ENCODE measurements at places on chromosomes 1 and 21. TPM values are rescaled to one million over a fixed set of nuclear protein-coding genes. Genes with fewer than 3 reads are reported as not detected.

- DNase-seq, result peak; percentile 39
These were observed 22.8 kb upstream of the RNU1-4 start for GRCh38 chr1:16717336-16718098.

DNA sequence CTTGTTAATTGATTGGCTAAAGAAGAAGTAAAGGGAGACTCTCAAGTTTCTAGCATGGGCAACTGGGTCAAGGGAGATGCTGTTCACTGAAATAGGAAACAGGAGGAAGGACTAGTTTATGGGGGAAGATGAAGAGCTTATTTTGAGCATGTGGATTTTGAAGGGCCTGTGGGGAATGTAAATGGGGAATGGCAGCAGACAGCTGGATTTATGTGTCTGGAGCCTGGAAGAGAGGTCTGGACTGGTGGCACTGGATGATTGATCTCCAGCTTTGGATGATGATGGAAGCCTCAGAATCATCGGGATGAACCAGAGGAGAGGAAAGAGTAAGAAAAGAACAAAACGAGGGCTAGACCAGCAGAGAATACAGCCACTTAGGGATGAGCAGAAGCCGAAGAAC is 54.9 kb upstream of the ENAH start:
- DNase-seq, result no peak

DNA sequence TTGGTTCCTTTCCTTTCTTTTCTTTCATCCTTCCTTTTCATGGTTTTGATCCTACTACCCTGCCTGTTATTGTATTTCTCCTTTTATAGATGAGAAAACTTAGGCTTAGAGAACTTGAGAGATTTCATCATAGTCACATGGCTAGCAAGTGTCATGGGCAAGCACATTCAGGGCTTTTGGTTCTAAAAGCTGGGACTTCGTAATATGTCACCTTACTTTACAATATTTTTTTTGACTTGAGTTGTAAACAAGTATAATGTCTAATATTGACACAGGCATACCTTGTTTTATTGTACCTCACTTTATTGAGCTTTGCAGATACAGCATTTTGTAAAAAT is 70.7 kb downstream of the MTR start:
- DNase-seq, result no peak

DNA sequence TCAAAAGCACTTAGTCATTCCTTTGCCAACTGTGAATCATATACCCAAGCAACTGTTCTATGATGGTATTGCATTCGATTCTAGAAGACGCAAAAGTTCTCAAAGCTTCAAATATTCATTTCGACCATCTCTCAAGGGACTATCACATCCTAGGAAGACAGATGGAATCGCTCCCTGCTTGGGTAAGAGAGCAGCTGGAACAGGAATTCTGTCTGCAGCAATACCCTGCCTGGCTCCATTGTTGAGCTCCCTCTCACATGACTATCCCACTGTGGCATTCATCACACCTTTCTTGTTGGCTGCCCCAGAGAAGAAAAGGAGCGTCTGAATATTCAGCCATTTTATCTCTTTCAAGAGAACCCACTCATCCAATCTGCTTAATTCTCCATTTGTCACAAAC is 397.7 kb downstream of the NTNG1 start:
- no peak for DNase-seq

- DNase-seq, result no peak
These were observed 77.0 kb downstream of the ZMYM4 start for GRCh38 chr1:35345439-35345981.

DNA sequence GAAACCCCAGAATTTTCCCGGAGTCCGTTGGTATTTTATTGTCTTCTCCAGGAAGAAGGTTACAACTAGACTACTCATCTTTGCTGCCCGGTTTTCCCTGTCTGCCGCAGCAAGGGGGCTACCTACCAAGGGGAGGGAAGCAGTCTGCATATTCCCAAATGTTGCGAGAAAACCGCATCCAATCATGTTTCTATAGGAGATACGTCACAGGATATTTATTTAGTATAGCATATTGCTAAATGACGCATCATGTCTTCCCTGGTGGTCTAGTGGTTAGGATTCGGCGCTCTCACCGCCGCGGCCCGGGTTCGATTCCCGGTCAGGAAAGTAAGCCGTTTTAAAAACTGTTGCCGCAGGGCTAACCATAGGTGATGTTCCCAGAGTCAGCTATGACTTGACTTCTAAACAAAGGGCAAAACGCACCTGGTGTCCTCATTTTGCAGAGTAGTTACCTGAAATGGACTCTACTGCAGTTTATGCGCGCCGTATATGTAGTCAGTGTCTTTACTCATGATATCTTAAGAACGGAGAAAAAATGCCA is 15.2 kb upstream of the ZNF692 start:
- DNase-seq, result peak; percentile 84

- DNase-seq, result no peak
These were observed 12.9 kb downstream of the GBP2 start for GRCh38 chr1:89112871-89113613.

GRCh38 chr1:236748268-236748870 is 46.7 kb upstream of the MTR start:
- DNase-seq, result no peak

Gene GPR61
- total RNA-seq, result 0.32 TPM

DNA sequence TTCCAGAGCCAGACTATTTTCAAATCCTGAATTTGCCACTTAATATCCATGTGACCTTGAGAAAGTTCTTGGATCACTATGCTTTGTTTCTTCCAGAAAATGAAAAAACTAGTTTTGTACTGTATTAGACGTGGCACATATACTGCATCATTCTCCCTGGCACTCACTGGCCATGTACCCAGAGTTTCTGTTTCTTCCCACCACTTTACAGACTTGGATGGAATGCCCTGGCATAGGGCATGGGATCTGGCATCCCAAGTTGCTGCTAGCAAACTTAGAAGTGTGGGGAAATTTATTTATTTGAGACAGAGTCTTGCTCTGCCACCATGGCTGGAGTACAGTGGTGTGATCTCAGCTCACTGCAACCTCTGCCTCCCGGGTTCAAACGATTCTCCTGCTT is 10.0 kb downstream of the KLF18 start:
- no peak for DNase-seq

GRCh38 chr1:31258581-31258980 is 18.9 kb upstream of the NKAIN1 start:
- no peak for DNase-seq

GRCh38 chr1:37127254-37127748 is 93.0 kb upstream of the GRIK3 start:
- DNase-seq, result no peak

Gene DNAI4
- total RNA-seq, result 13.5 TPM

Gene MIGA1
- total RNA-seq, result 8.7 TPM

DNA sequence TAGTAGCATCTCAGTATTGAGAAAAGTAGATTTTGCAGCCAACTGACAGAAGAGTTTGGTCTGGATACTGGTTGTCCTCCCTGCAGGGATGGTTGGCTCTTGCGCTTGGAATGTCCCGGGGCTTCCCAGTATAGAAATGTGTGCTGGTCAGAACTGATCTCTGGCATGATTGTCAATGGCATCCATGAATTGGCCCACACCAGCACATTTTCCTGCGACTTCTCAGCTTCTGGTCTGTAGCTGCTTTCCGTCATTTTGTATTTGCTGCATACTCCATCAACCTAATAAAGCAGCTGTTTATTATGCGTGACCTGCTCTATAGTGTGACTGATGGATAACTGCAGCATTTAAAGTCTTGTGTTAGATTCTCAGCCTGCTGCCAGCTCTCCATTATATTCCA is 203.7 kb downstream of the S1PR1 start:
- no peak for DNase-seq

GRCh38 chr1:193540511-193540910 is 354.1 kb upstream of the B3GALT2 start:
- no peak for DNase-seq

DNA sequence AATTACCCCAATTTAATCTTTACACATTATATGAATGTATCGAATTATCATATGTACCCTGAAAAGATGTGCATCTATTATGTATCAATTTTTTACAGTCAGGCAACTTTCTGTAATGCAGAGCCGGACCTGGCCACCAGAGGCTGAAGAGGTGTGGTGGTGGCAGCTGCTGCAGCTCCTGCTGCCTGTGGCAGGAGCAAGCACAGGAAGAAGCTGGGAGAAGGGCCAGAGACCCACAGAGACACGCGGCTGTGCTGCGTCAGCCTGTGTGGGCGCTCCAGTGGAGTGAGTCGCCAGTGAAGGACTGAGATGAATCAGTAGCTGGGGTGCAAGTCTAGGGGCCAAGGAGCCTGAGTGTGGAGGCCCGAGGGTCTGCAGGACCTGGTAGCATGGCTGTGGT is 74.3 kb upstream of the COG2 start:
- DNase-seq, result no peak

GRCh38 chr1:234531151-234531635 is 52.2 kb upstream of the TARBP1 start:
- peak; percentile 75 for DNase-seq

Gene ZNF695
- total RNA-seq, result not detected

- no peak for DNase-seq
These were observed 44.0 kb downstream of the EIF2D start for GRCh38 chr1:206568256-206568655.

DNA sequence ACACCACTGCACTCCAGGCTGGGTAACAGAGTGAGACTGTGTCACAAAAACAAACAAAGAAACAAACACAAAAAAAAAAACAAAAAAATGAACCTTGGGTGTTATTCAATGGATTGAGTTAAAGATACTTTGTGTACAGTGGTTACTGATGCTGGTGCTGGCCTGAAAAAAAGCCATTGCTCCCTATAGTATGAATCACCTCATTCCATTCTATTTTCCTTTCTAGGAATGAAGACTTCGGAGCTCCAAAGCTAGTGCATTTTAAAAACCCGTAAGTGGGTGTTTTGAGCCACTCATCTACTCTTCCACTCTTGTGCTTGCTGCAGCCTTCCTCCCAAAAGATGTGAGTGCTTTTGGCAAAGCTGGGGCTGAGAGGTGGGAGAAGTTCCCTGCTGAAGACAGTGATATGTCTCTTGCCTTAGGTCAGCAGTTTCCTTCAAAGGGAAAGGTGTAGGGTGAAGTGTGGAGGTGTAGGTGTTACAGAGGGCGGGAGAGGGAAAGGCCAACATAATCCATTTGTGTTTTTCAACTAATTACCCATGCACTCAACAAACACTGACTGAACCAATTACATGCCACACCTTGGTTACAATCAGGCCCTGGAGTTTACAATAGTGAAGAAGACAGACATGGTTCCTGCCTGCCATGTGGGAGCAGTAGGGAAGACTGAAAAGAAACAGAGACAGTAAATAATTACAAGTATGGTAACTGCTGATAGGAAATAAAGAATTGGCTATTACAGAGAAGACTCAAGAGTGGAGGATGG is 55.0 kb upstream of the SERBP1 start:
- DNase-seq, result no peak

All from Right ventricle myocardium superior (tissue), 1 donor.